ENCODE measurements at places on chromosomes 6 and 20.

DNA sequence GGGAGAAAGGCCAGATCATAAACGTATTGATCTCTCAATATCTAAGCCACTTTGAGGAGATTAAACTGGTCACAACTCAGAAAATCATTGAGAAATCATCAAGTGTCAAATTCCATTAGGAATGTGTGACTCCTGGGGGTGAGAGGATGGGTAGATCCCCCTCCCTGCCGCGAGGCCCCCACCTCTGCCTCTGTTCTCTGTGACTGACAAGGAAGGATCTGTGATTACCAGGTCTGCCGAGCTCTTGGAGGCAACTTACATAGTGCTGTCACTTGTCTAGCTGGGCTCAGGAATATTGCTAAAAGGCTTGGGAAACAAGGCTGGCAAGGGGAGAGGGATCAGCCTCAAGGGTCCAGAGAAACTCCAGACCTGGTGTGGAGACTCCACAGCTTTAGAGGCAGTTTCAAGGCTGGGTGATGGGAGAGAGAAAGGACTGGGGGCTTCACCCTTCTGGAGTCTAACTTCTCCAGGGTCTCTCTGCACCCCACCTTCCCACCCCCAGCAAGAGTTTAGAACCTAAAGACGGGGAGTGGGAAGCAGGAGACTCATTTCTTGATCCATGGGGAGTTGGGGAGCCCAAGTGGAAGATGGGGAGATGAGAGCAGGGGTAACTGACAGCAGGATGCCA lies 11.6 kb upstream of the ARMC12 start:
- no peak for DNase-seq

DNA sequence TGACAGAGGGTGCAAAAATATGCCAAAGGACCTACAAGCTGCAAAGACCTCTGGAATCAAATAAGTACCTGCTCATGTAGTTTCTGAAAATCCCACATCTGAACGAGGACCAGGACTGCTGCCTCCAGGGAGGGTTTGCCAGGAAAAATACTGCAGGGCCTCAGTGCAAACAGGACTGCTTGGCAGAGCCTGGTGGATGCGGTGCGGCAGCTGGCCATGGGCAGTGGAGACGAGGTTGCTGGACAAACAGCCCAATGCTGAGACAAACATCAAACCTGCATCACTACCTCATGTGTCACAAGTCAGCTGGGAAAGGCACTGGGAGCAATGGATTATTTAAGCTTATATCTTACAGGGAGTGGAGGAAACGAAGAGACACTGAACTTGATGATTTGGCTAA lies 238.8 kb downstream of the PAX1 start:
- DNase-seq, result no peak

DNA sequence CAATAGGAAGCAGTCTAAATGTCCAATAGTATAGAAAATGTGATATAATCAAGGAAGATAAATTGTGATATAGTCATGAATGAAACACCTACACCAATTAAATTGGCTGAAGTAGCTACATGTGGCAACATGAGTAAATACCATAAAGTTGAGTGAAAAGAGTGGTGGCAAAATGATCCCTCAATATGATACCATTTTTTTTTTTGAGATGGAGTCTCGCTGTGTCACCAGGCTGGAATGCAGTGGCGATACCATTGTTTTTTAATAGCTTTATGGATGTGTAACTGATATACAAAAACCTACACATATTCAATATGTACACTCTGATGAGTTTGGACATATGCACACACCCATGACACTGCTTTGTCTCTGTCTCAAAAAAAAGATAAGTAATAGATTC lies 20.9 kb upstream of the ILRUN start:
- no peak for DNase-seq

- no peak for DNase-seq
Measured at GRCh38 chr6:169366258-169366901, 112.7 kb upstream of the THBS2 start.

- no peak for DNase-seq
Measured at GRCh38 chr6:81981812-81982211, 229.3 kb upstream of the TENT5A start.
